Stimulated activated CD4-positive, alpha-beta T cell treated with anti-CD3 and anti-CD28 coated beads, Interleukin-12 subunit alpha, Interleukin-12 subunit beta, amount 100 ng/mL, for 24 hours (primary cell): ENCODE measurements at places on chromosomes 2 and 18.
A peak's percentile ranks its signal among the peaks of the same experiment; 100 is the strongest.

- DNase-seq, result no peak
Measured at GRCh38 chr2:132730611-132731010, 60.6 kb upstream of the LYPD1 start.

- no peak for DNase-seq
Measured at GRCh38 chr2:46200861-46201605, 96.2 kb upstream of the EPAS1 start.

DNA sequence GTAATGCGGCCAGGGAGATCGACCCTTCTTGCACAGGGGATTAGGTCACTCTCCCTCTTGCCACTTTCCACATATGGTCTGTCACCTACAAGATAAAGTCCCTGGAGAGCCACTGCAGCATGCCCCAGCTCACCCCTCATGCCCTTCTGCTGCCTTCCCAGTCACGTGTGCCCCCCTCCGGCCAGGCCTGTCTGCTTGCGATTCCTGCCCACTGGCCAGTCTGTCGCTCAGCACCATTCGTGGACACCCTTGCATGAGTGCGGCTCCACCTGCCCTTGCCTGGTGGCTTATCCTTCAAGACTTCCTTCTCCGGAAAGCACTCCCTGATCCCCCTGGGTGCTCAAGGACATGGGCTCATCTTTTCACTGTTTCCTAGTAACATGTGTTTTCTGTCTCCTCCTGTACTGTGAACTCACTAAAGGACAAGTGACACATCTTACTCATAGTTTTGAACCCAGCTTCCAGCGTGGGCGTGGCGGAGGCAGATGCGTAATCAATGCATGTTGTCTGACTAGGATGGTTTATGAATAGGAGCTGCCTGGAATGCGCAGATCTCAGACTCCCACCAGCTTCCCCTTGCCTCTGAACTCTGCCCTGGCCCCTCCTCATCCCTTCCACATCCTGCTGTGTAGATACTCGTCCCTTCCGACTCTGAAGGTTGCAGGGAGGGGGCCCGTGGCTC lies 7.8 kb upstream of the NT5DC4 start:
- peak; percentile 24 for DNase-seq

GRCh38 chr2:105274046-105274445 lies 32.5 kb downstream of the GPR45 start:
- DNase-seq, result no peak

GRCh38 chr18:75173125-75173432 lies 35.9 kb downstream of the PTGR3 start:
- DNase-seq, result no peak
